ENCODE measurements at places on chromosomes 12 and 14. TPM values are rescaled to one million over a fixed set of nuclear protein-coding genes. Genes with fewer than 3 reads are reported as not detected.

TPH2 gene
- 1.8 TPM for total RNA-seq

DNA sequence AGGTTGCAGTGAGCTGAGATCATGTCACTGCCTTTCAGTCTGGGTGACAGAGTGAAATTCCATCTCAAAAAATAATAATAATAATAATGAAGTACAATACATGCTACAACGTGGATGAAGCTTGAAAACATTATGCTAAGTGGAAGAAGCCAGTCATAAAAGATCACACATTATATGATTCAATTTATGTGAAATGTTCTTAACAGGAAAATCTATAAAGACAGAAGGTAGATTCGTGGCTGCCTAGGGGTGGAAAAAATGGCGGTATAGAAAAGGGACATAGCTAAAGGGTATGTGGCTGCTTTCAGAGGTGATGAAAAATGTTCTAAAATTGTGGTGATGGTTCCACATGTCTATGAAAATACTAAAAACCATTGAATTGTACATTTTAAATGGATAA lies 41.0 kb upstream of the AMIGO2 start:
- no peak overlapping the region for H3K4me3 ChIP-seq
- no peaks in the 10 kb centered on the region for H3K27me3 ChIP-seq
- no peak for DNase-seq
- H3K4me1 ChIP-seq, result no peaks in the 10 kb centered on the region

DNA sequence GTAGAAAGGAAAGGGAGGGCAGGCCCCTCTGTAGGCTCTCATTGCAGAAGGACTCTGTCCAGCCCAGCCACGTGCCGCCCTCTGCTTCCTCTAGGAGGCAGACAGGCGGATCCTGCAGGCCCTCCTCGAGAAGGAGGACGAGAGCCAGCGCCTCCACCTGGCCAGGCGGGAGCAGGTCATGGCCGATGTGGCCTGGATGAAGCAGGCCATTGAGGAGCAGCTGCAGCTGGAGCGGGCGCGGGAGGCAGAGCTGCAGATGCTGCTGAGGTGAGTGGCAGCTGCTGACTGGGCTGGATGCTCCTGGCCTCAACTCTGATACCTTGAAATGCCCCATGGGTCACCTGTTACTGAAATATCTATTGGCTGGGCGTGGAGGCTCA lies 10.9 kb downstream of the TCHP start:
- no peaks in the 10 kb centered on the region for H3K4me1 ChIP-seq
- H3K27me3 ChIP-seq, result no peaks in the 10 kb centered on the region
- no peak for DNase-seq
- no peak overlapping the region for H3K4me3 ChIP-seq

WNT1 gene
- total RNA-seq, result not detected

GRCh38 chr12:94204499-94205247 lies 56.3 kb downstream of the PLXNC1 start:
- no peak overlapping the region for H3K4me3 ChIP-seq
- no peak for DNase-seq
- peaks cover 5% of the 10 kb centered on the region for H3K36me3 ChIP-seq
- H3K27me3 ChIP-seq, result no peaks in the 10 kb centered on the region

GRCh38 chr14:99136047-99136400 lies 136.0 kb downstream of the BCL11B start:
- no peak overlapping the region for H3K4me3 ChIP-seq
- H3K4me1 ChIP-seq, result no peaks in the 10 kb centered on the region
- H3K27me3 ChIP-seq, result no peaks in the 10 kb centered on the region
- no peak overlapping the region for H3K27ac ChIP-seq
